HTR-8/SVneo (cell line): ENCODE measurements at places on chromosomes 2 and 18.

- DNase-seq: no peak
Observed at GRCh38 chr18:44761812-44762211, 81.1 kb downstream of the SETBP1 start.

DNA sequence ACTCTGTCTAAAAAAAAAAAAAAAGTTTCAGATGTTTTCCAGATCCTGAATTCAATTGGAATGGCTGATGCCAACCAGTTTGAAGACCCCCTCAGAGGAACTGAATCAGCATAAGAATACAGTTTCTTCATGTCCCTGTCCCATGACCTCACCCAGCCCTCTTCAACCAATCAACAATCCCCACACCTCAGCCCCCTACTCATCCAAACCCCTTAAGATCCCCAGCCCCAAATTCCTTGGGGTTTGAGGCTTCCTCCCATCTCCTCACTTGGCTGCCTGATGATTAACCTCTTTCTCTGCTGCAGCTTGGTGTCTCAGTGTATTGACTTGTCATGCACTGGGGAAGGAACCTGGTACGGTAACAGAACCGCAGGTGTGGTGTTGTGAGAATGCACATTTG, 97.6 kb upstream of the CABLES1 start:
- no peak for DNase-seq

DNA sequence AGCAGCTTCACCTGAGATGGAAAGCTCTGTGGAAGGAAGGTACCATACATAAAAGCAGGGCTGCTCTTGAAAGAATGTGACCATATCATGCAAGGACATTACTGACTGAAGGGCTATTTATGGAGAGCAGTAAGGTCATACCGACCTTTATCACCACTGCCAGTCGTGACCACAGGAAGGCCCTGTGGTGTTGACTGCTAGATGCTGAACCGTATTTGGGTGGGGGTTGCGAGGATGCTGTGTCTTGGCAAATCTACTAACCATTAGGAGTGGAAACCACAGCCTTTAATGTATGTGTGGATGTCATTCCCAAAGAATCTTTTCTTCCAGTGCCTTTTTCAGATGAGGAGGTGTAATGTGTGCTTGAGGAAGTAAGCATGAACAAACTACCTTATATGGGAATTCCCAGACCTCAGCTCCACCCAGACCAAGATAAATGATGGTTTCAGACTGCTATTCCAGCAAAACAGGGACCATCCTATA, 60.8 kb downstream of the LIMS1 start:
- peak; percentile 59 for DNase-seq

DNA sequence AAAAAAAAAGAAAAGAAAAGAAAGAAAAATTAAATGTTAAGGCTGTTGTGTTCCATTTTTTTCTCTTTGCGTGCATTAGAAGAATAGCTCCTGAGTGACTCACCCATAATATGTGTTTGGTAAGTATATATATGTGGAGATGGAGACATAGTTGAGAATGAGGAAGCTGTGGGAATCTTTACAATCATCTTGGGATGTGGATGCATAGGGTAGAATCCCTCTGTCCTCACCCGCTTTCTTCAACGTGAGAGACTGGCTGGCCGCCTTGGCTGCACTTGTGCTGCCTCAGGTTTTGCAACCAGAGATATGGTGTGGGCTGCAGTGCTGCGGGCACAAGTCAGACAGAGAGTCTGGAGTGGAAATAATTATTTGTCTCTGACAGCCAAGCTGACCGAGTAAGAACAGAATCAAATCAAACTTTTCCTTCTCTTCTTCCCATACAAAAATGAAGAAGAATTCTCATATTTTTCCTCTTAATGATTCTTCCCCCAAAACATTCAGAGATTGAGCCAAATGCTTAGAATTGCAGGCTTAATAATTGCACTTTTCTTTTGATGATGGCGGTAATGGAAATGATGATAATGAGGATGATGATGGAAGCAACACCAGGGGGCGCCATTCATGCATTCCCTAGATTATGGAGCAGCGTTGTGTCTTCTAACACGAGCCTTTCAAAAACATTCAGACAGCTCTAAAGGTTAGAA, 48.5 kb downstream of the SERPINB7 start:
- DNase-seq: no peak

GRCh38 chr18:80037300-80037699, 3.1 kb downstream of the RBFA start:
- DNase-seq: no peak

- DNase-seq: no peak
Observed at GRCh38 chr2:166831930-166832329, 56.4 kb upstream of the XIRP2 start.

GRCh38 chr2:205510345-205510744, 172.0 kb upstream of the NRP2 start:
- no peak for DNase-seq

DNA sequence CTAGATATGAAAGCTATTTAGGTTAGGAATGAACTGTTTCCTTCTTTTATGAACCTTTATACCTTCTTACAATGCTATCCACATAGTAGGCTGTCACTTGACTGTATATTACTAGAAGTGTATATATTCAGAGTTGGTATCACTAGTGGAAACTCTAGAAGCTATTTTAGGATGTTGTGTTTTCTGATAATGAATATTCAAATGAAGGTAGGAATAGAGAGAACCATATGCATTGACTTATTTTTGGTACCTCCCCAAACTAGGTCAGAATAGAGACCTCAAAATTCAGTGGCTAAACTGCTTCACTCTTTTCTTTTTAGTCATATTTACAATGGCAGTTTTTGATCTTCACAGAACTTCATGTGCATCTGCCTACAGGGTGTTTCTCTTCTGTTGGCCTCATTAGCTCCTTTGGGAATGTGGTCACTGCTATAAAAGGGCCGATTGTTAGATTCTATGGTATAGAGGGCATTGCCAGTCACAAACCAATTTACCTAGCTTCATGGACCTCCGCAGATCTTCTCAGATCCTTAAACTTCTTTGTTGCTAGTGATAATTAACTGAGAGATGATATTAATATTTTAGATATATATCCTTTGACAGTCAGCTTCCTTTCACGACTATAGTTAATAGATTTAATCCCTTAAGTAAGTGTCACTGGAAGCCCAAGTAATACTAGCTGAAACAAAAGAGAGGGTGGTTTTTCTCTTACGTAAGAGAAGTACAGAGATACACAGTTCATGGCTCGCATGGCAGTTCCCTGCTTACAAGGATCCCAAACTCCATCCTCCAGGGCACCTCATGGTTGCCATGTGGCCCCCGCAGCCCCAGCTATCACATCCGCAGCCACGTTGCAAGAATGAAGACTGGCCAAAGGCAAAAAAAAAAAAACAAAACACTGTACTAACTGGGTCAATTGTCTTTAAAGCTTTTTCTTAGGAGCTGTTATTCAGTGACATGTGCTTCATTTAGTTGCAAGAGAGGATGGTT, 61.0 kb downstream of the TSPYL6 start:
- DNase-seq: no peak

- no peak for DNase-seq
Observed at GRCh38 chr2:195468771-195469170, 188.3 kb upstream of the SLC39A10 start.

DNA sequence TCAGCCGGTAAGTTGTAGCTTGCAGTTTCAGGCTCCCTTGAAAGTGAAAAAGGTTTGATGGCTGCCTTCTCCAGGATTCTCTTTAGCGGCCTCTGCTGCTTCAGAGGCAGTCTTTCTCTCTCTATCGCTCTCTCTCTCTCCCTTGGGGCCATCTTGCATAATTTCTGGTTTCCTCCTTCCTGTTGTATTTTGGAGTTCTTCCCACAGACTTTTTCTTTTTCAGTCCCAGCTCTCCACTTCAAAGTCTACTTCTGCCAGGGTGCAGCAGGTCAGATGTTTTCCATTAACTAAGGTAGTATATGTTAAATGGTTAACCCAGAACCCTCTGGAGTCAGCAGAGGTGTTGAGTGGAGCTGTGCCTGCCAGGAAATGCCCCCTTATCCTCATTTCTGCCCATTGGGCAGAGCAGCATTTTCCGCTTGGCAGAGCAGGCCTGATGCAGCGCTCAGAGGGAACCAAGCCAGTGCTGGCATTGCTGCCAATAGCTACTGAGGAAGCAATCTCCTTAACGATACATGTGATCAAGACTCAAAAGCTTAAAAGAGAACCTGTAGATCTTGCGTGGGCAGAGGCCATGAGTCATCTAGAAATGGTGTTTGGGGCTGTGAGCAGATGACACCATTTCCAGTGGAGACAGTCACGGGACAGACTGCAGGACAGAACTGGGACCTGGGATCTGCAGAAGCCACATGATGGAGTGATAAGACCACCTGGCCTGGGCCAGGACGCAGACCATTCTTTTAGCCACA, 20.8 kb downstream of the DBI start:
- no peak for DNase-seq
